ENCODE measurements at places on chromosomes 7 and 10.

GRCh38 chr7:47779341-47779771, 168.9 kb downstream of the PKD1L1 start:
- DNase-seq, result no peak

GRCh38 chr10:51075873-51076229, 1.6 kb downstream of the PRKG1 start:
- no peak for DNase-seq

DNA sequence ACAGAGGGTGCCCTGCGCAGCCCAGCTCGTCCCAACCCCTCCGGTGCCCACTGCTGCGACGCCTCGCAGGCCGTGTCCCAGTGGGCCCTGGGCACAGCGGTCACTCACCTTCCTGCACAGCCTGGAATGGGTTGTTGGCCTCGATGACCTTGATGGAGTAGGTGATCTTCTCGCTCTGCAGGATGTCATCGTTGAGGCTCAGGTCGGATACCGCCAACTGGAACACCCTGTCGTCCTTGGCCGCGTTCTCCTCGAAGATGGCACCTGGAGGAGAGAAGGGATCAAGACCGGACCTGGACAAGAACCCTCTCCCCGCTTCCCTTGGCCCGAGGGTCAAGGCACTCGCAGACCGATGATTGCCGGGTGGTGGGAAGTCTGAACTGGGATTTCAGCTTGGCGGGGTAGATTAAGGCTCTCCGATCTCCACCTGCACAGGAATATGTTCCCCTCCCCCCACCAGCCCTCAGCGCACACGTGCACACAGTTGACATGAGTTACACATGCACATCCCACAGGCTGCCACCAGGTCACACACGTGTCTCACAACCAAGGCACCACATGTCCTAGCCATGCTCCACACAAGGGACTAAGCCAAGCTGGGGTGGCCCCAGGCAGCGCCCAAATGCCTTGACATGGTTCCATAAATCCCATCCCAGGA, 2.6 kb downstream of the GRID1 start:
- DNase-seq, result no peak

- no peak for DNase-seq
Measured at GRCh38 chr7:3432911-3433310, 131.9 kb downstream of the SDK1 start.

DNA sequence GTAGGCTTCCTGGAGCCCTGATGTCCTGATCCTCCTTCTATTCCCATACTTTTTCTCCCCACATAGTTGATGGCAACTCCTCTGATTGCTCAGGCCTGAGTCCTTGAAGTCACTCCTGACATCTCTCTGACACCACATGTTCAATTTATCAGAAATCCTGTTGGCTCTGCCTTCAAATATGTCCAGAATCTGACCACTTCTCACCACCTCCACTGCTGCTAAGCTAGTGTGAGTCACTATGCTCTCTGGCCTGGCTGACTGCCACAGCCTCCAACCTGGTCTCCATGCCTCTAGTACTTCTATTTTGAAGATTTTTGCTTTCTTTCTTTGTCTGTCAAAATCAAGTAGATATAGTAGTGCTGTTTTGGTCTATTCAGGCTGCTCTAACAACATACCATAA, 53.0 kb downstream of the TMEM229A start:
- DNase-seq, result no peak

- DNase-seq, result peak; percentile 18
Measured at GRCh38 chr10:69413221-69413865, 3.4 kb downstream of the TACR2 start.

DNA sequence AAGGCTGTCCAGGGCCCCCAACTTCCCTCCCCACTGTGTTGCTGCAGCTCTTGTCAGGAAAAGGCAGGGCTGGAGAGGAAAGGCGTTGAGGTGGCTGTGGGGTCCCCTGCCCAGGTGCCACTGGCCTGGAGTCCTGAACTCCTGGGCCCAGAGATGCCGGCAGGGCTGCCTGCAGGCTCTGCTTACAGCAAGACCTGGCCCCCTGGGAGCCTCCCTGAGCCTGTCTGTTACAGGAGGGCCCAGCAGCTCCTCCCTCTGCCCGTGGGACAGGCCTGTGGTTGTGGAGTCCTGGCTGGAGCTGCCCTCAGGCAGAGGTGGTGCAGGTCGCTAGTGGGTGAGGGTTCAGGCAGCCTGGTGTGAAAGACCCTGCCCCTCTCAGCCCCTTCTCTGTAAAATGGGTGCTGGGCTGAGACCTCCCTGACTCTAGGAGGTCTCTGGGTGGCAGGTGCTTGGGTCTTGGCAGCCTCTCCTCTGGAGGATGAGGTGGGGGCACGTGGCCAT, 9.9 kb downstream of the ANTXRL start:
- DNase-seq, result no peak

DNA sequence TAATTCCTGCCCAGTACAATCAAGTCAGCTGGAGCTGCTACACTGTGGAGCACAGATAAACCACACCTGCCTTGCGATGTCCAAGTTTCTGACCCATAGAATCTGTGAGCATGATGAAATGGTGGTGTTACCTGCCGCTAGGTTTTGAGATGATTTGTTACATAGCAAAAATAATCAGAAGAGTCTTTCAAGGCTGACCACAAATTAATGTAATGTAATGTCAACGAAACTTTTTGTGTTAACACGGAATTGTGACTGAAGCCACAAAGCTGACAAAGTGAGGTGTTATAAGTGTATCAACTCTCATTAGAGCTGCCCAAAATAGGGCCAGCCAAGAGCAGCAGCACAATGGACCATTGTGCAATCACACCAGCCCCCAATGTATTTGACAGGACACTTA, 75.7 kb downstream of the AHR start:
- DNase-seq, result no peak

GRCh38 chr10:133162910-133163856, 3.2 kb downstream of the KNDC1 start:
- DNase-seq, result no peak

DNA sequence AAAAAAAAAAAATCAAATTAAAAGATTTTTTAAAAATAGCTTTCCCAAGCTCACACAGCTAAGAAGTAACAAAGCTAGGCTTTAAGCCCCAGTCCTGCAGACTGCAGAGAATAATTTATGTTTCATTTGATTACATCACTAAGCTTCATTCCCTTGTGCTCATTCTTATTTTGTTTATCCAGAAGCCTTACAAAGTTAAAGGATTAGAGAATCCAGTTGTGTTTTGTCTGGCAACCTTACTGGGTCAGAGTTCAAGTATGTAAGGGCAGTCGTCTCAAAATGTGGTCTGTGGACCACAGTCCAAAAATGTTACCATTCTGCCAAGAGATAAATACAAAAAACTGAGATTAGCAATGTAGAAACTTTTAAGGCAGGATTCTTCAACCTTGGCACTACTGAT, 32.1 kb upstream of the EZH2 start:
- DNase-seq, result no peak

GRCh38 chr7:21160401-21160800, 267.5 kb upstream of the SP4 start:
- no peak for DNase-seq

DNA sequence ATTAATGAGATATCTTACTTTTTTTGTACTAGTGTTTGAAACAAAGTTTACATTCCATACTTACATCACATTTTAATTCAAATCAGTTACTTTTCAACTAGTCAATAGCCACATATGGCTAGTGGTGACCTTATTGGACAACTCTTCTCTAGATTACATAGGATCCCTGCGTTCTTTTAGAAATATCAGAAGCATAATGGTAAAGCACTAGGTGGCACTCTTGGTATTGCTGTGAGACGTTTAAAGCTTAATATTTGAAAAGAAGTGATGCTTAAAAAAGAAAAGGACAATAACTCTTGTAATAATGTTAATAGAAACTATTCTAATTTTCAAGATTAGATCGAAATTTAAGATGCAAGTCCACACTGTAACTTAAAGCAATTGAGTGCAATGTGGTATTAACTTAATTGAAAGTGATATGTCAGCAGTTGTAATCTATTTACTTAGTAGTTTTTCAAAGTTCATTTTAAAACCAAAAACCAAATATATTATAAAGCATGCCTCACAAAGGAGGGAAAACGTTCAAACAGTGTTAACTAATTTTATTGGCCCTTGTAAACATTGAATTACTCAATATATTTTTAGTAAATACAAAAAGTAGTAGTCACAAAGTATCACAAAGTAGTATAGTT, 339.1 kb downstream of the ATRNL1 start:
- no peak for DNase-seq

- DNase-seq, result no peak
Measured at GRCh38 chr10:62907470-62908212, 91.5 kb upstream of the EGR2 start.

- DNase-seq, result no peak
Measured at GRCh38 chr10:61763778-61764177, 101.0 kb downstream of the CABCOCO1 start.

DNA sequence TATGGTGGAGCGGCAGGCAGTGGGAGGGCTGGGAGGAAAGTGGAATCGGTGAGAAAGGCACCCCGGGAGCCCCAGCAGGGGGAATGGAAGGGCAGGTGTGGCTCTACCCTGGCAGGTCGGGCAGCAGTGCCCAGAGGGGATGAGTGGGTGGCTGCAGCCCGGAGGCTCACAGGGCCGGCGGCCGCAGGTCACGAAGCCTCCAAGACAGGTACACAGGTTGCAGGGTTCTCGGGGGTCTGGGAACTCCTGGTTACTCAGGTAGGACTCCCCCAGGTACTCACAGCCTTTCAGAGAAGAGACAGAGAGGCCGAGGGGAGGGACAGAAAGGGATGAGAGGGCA, 21.8 kb downstream of the KCP start:
- DNase-seq, result no peak

- DNase-seq, result no peak
Measured at GRCh38 chr7:37915438-37915837, 1.2 kb downstream of the SFRP4 start.

DNA sequence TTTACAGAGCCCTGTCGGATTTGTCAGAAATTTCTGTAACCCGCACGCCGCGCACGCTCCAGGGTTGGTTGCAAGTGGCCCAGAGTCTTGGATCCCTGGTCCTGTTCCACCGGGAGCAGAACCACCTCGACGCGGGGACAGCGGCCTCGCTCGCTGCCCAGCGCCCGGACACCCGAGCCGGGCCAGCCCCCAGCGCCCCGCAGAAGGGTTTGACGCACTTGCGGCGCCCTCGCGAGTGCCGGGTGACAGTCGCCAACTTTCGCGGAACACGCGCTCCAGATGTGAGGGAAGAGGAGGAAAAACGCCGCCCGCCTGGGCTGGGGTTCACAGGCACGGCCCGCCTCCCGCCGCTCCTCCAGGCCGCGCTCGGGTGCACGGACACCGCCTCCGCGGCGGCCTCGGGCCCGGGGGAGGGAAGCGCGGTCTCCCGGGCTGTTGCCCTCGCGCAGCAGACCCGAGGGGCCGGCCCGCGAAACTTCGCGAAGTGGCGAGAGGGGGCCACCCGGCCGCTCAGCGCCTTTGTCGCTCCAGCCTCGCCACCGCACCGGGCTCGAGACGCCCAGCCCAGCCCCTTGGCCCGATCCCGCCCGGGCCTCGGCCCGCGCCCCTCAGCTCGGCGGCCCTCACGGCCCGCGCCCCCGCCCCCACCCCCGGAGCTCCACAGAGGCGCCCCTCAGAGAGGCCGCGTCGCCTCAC, 514 bp downstream of the RNF216 start:
- DNase-seq, result no peak

DNA sequence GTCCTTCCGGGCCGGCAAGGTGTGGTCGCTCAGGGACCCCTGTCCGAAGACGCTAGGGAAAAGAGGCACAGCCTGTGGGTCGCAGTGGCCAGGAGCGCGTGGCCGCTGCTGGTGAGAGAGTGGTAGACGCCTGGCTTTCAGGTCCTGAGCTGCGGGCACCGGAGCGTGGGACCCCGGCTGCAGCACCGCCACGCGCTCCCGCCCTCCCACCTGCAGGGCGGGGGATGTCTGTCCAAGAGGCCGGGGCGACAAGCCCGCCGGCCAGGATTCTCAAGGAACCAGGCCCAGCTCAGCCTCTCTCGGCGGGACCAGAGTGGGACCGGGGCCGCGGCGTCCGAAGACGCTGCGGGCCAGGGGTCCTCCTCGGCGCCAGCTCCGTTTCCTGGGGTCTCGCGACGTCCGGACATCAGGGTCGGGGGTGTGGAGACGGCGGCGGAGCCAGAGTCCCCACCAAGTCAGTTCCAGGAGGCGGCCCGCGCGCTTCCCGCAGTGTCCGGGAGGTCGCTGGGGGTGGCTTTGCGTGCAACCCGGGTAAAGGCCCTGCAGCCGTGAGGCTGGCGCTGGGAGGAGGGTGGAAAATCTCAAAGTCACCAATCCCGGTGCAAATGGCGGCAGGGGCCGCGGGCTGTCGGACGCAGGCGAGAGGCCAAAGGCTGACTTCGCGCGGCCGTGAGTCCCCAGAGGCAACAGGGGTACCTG, 5.5 kb downstream of the ZNF503 start:
- DNase-seq, result no peak

- DNase-seq, result no peak
Measured at GRCh38 chr10:29389935-29390334, 101.1 kb downstream of the LYZL1 start.

DNA sequence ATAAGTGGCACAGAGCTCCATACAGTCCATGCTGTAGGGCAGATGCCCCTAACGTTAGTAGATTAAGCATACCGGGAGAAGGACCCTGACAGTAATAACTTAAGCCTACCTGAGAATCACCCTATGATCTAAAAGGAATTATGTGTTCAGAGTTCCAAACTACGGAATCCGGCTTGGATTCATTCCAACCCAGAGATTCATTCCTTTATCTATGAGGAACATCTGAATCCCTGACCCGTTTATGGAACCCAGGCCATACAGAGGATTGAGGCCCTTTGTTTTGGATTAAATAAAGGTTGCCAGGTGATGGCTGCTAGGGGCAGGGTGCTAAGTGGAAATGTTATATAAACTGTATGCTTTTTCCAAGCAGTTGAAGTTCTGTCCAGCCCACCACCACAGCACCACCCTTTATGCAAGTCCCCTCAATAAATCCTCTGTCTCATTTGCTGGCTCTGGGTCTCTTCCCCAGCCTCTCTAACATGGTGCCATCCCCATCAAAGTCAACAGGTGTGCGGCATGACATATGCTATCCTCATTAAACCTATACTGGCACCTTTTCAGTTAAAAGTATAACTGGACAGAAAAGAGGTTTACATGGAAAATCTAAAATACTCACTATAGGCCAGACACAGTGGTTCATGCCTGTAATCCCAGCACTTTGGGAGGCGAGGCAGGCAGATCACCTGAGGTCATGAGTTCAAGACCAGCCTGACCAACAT, 9.1 kb upstream of the ANAPC16 start:
- no peak for DNase-seq

GRCh38 chr10:124356701-124357560, 61.8 kb downstream of the OAT start:
- no peak for DNase-seq

- DNase-seq, result no peak
Measured at GRCh38 chr7:20797462-20798080, 10.9 kb upstream of the SP8 start.

- no peak for DNase-seq
Measured at GRCh38 chr10:77600640-77601039, 37.0 kb downstream of the KCNMA1 start.

Data from hypothalamus (tissue), 51 donors.